Head of caudate nucleus (tissue), 42 donors: ENCODE measurements at places on chromosomes 6 and 20.

DNA sequence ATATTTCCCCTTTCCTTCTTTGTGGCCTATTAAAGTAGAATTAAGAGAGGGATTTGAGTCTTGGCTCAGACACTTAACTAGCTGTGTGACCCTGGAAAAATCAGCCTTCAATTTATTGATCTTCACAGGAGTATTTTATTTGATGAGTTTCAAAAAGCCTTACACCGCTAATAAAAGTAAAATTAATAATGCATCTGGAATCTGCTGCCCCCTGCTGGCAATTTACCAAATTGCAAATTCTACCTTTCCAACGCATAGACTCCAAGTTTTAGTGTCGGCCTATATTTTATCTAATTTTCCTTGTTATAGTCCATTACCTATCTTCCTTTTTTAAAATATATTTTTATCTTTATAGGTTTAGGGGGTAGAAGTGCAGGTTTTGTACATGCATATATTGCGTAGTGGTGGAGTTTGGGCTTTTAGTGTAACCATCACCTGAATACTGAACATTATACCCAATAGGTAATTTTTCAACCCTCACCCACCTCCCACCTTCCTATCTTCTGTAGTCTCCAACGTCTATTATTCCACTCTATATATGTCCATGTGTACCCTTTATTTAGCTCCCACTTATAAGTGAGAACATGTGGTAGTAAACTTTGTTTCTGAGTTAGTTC lies 46.3 kb downstream of the GOPC start:
- peak; percentile 74 for DNase-seq

- DNase-seq, result no peak
Measured at GRCh38 chr6:4383910-4384638, 248.7 kb upstream of the ECI2 start.

DNA sequence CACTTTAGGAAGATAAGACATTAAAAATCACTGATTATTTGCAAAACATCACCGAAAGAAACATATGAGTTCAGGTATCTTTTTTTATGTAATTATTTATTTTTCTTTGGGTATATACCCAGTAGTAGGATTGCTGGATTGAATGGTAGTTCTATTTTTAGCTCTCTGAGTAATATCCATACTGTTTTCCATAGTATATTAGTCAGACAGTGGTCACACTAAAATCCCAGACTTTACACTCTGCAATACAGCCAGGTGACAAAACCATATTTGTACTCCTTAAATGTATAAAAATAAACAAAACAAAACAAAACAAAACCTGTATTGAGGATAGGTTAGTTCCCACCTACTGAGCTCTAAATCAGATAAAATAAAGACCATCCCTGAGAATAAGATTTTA lies 1024.3 kb upstream of the EYS start:
- DNase-seq, result no peak

DNA sequence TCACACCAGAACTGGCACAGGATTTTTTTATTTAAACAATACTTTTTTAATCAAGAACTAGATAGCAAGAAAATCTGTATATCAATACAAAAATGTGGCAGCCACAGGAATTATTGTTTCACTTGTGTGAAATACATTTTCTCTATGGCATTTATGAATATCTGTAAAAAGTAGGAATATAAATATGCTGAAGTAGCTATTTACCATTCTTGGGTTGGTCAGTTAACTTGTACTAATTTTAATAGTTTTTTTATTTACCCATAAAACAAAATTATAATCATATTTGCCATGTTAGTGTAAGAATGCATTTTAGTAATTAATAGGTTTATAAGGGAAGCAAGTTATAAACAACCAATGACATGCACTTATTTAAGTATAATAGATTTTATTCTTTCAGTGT lies 31.4 kb upstream of the TMEM30A start:
- DNase-seq, result no peak

DNA sequence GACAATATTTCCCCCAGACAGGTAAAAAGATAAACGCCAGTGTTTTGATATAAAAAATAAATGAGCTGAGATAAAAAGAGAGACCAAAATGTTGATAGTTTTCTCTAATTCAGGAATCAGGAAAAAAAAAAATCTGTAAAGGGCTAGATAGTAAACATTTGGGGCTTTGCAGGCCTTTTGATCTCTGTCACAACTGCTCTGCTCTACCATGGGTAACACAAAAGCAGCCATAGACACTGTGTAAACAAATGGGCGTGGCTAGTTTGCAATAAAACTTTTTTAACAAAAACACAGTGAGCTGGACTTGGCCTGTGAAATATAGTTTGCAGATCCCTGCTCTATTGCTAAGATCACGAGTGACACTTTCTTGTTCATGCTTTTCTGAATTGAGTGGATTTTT lies 219.1 kb upstream of the STXBP5 start:
- no peak for DNase-seq

DNA sequence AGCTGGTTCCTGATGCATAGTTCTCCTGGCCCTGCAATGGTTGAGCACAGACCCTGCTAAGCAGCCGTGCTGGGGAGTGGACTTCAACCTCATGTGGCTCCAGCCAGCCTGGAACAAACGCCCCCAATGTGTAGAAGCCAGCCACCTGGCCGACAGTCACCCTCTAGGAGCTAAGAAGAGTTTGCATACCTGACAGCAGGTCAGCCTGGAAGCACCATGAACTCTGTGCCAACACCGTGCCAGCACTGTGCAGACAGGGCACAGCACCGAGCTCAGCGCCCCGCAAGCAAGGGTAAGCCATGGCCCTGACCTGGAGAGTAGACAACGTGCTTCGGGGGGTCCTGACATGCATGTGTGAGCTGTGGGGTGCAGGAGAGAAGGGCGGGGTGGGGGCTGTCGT lies 356.3 kb downstream of the ZFAND3 start:
- no peak for DNase-seq

DNA sequence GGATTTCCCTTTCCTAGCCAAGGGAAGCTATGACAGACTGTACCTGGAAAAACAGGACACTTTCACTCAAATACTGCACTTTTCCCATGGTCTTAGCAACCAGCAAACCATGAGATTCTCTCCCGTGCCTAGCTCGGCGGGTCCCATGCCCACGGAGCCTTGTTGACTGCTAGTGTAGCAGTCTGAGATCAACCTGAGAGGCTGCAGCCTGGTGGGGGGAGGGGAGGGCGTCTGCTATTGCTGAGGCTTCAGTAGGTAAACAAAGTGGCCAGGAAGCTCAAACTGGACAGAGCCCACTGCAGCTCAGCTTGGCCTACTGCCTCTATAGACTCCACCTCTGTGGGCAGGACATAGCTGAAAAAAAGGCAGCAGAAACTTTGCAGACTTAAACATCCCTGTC lies 61.8 kb downstream of the EPM2A start:
- DNase-seq, result no peak

DNA sequence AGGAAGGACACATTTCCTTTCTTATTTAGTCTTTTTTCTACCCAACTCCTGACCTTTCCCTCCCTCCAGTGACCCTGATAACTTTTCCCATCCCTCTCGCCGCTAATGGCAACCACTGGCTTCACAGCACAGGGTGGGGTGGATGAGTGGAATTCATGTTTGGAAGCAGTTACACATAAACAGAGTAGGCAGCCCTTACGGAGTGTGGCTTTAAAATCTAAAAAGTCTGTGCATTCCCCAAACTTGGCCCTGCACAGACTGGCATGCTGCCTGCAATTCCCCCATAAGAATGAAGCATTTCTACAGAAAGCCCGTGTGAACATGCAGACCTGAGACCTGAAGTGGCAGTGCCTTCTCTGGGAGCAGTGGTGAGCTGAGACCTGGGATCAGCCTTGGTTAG lies 275.9 kb upstream of the PRND start:
- no peak for DNase-seq

- no peak for DNase-seq
Measured at GRCh38 chr6:157283900-157284737, 39.2 kb downstream of the TMEM242 start.

GRCh38 chr20:8234580-8234979 lies 102.5 kb downstream of the PLCB1 start:
- DNase-seq, result no peak

- DNase-seq, result no peak
Measured at GRCh38 chr6:124033501-124033900, 229.8 kb downstream of the NKAIN2 start.

GRCh38 chr6:118596774-118597320 lies 48.8 kb downstream of the PLN start:
- no peak for DNase-seq

- DNase-seq, result no peak
Measured at GRCh38 chr6:144637541-144637940, 352.4 kb downstream of the UTRN start.

DNA sequence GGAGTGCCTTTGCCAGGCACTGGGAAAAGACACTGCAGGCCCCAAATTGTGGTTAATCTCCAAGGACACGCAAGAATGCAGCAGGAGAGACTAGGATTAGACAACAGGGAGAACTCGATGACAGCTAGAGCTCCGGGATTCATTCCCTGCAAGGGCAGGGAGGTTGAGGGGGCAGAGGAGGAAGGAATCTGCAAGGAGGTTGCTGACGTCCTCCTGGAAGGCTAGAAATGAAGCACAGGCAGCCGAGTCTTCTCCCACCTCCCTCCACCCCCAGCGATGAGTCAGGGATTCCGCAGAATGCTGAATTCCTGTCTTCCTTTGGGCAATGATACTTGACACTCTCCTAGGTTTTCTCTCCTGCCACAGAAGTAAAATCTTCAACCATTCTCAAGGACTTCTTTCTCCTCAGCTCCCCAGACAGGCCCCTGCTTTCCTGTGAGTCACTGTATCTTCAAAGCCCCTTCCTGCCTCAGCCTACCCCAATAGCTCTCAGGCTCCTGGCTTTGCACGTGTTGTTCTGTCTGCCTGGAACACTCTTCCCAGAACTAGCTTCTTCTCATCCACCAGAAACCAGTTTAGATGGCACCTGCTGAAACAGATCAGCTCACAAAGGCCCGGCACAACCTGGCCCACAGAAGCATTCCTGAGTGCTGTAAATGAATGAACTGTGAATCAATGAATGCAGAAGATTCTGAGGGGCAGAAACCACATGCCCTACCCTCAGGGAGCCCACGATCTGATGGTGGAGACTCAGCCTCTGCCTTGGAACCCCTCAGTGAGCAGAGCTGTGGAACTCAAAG lies 85.6 kb downstream of the MRPL14 start:
- DNase-seq, result peak; percentile 74

- DNase-seq, result no peak
Measured at GRCh38 chr6:133966654-133967329, 13.8 kb downstream of the TBPL1 start.

GRCh38 chr6:46356543-46356942 lies 134.7 kb downstream of the RCAN2 start:
- DNase-seq, result no peak

GRCh38 chr6:31952140-31952805 lies 6.4 kb downstream of the CFB start:
- no peak for DNase-seq

DNA sequence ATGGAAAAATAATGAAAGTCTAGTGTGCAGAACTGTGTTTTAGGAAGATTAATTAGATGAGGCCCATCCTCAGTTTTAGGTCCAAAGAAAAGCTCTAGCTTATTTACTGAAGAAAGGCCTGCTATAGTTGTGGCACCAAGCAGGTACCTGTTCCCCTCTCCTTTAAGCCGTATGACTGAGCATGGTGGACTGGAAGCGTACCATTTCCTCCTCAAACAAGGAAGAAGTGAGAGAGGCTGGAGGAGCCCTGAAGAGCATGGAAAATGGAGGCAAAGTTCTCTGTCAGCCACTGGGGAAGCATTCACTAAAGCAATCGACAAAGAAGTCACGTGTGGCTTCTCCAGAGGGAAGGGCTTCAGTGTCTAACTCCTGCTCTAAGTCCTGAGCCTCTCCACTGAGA lies 100.2 kb downstream of the MAN1A1 start:
- DNase-seq, result no peak

- DNase-seq, result no peak
Measured at GRCh38 chr20:12928358-12928754, 80.4 kb upstream of the SPTLC3 start.

DNA sequence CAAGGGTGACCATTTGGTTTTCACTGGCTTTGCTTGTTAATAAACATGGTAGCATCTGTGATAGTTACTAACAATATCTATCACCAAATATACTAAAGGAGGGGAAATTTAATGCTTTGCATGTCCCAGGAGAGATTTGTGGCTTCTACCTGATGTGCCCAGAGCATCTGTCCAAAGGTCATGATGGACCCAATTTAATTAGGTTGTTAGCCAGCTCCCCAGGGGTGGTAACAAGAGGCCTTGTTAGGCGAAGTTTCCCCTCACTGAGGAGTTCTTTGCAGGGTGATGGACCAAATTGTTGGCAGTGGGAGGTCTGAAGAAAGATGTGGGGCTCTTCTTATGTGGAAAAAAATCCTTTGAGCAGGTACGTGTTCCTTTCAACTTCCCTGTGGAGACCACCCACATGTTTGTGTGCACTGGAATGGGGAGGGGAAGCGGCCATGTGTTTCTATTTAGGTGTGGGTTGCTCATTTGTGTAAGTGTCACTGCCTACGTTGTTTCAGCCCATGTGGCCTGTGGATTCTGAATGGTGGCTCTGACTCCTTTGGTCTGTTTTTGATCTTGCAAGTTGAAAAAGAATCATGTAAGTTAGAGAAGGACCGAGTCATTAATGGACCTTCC lies 137.6 kb downstream of the CLIC5 start:
- no peak for DNase-seq

GRCh38 chr6:119052292-119052889 lies 26.1 kb downstream of the FAM184A start:
- DNase-seq, result no peak

DNA sequence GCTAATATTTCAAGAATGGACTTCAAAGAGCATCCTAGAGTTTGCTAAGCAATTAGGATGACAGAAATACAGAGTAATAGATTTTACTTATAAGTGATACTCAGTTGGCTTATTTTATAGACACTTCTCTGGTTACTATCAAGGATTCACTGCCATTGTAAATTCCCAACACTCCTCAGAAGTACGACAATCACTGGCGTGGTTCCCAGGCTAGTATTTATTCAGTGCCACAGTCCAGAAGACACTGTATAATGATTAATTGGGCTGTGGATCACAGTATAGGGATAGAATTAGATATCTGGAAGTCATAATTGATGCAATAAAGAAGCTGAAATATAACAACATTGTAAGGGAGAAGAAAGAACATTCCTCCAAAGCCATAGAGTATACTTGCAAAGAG lies 15.7 kb downstream of the MANEA start:
- no peak for DNase-seq

DNA sequence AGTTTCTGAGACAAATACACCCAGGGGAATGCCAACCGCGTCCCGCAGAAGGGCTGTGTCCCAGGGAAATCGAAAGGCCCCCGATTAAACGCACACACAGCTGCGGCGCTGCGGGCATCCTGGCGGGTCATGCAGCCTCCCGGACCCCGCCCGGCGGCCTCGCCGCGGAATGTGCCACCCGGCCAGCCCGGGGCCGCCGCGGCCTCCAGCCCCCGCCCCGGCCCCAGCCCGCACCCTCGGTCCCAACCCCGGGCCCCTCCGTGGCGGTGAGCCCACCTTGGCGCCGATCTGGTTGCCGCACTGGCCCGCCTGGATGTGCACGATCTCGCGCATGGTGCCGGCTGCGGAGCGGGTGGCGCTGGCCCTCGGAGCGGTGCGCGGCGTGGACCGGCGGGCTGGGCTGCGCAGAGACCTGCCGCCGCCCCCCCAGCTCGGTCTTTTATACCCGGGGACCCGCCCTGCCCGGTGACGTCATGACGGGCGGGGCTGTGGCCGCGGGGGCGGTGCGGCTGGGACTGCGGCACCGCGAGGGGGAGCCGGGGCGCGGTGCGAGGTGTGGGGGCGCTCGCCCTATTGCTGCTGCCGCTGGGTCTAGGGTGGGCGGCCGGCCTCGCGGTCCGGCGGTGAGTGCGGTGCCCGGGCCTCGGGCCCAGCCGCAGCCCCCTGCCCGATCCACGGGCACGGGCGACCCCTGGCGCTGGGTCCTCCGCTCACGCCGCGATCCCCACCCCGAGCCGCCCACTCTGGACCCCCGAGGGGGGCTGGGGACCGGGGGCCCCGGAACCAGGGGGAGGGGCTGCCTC lies at the start of gene TUBB2A:
TUBB2A (minus strand) TSS at position 414 of the 803 bp plus-strand sequence; CDS start at position 333, 81 bp downstream.
- peak; percentile 86 for DNase-seq
